ENCODE measurements at places on chromosomes 7 and 10. TPM values are rescaled to one million over a fixed set of nuclear protein-coding genes. Genes with fewer than 3 reads are reported as not detected.

The PPP1R9A gene
- 55.2 TPM for total RNA-seq

- no peak overlapping the region for H3K27ac ChIP-seq
- H3K4me3 ChIP-seq = no peak overlapping the region
- no peaks in the 10 kb centered on the region for H3K36me3 ChIP-seq
- H3K27me3 ChIP-seq = peaks cover 58% of the 10 kb centered on the region
These were observed 26.8 kb upstream of the GRID1 start for GRCh38 chr10:86393362-86393761.

GRCh38 chr10:121134711-121135110 is 283.5 kb downstream of the WDR11 start:
- peaks cover 6% of the 10 kb centered on the region for H3K4me1 ChIP-seq
- no peak overlapping the region for H3K27ac ChIP-seq
- no peak overlapping the region for H3K4me3 ChIP-seq
- no peak for DNase-seq

The TAS2R41 gene
- not detected for total RNA-seq

The GPR22 gene
- total RNA-seq = not detected
